ENCODE measurements at places on chromosomes 1 and 21.
A peak's percentile ranks its signal among the peaks of the same experiment; 100 is the strongest.

GRCh38 chr1:6602669-6603237, at the start of gene KLHL21:
TSS of gene KLHL21 (minus strand) at chr1:6602869. CDS start at chr1:6602817, 52 bp downstream.
- DNase-seq, result peak; percentile 94

DNA sequence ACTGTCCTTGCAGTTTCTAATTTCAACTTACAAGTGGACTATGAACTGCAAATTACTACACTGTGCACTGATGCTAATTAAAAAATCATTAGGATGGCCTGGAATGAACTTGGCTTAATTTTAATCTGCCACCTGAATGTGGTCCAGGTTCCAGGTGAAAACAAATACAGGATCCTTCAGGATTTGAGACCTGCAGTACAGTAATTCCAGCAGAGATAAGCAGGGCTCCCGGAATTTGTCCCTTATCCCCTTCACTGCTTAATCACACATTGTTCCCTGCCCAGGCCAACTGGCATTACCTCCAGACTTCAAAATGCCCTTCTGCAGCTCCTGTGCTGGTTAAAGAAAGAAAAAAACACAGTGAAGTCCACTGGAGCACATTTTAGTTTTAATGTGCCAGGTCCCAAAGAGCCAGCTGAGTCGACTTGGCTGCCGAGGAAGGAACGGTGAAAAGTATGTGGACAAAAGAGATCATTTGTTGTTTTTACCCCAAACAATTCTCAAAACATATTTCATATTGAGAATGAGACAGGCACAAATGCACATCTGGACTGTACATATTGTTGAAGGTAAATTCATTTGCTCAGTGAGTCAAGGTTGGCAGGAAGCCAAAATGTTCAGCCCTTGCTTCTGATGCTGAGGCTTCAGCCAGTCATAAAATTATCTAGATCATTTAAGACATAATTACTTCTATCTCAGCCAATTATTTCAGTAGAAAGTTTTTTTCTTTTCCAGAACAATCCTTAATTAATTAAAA, 28.3 kb downstream of the DEGS1 start:
- DNase-seq, result peak; percentile 77

DNA sequence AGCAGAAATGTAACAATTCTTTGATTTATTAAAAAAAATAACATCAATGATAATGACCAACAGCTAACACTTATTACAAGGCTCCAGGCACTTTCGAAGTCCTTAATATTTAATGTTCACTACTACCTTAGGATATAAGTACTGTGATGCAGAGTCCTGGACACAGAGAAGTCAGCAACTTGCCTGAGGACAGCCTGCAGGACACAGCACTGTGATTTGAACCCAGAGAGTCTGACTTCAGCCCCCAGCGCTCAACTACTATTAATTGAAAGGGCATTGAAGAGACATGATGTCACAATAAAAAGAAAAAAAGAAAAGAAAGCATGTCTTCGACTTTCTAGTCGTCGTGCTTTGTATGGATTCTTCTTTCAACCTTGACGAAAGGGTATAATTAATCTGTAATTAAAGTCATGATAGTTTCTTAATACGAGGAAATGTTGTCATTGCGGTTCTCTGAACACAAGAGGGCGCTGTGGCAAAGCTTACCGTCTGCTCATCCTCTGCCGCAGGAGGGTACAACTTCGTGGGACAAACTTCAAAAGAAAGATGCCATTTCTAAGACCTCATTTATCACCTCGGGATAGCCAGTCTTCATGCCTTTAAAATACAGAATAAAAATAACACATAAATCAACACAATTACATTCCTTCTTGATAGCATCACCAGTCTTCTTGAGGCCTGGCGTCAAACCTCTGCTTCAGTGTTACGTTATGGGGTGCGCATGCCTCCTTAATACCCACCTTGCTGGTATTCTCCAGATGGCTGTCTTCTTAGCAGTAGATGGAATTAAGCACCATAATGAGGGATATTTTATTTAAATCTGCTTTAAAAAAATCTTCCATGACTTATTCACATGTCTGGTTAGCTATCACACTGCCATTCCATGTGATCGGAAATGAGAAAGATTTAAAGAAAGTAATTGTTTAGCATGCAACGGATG, 240.1 kb downstream of the DISC1 start:
- peak; percentile 18 for DNase-seq

DNA sequence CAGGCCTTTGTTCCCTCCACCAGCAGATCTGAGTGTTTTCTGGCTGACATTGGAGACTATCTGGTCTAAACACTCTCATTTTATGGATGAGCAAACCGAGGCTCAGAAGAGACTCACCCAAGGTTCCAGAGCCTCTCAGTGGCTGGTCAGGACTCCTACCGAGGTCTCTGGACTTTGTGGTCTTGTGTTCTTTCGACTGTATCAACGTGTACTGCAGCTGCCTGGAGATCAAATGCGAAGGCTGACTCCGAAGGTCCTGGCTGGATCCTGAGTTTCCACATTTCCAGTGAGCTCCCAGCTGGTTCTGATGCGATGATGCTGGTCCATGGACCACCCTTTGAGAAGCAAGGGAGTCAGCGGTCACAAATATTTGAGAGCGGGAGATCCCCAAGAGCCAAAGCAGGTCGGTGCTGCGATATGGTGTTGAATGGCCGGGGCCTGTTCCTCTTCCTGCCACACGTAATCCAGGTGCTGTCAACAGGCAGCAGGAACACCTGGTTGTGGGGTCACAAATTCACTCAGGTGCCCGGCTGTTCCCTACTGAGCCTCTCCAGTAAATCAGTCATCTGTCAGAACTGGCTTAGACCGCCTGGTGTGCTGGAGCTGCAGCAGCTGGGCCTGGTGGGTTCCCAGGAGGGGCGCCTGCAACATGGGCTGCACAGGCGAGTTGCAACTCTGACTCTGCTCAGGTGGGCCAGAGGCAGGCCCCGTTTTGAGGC, 94.8 kb upstream of the USP24 start:
- no peak for DNase-seq

GRCh38 chr1:153705484-153705883, 22.4 kb upstream of the INTS3 start:
- DNase-seq, result no peak

DNA sequence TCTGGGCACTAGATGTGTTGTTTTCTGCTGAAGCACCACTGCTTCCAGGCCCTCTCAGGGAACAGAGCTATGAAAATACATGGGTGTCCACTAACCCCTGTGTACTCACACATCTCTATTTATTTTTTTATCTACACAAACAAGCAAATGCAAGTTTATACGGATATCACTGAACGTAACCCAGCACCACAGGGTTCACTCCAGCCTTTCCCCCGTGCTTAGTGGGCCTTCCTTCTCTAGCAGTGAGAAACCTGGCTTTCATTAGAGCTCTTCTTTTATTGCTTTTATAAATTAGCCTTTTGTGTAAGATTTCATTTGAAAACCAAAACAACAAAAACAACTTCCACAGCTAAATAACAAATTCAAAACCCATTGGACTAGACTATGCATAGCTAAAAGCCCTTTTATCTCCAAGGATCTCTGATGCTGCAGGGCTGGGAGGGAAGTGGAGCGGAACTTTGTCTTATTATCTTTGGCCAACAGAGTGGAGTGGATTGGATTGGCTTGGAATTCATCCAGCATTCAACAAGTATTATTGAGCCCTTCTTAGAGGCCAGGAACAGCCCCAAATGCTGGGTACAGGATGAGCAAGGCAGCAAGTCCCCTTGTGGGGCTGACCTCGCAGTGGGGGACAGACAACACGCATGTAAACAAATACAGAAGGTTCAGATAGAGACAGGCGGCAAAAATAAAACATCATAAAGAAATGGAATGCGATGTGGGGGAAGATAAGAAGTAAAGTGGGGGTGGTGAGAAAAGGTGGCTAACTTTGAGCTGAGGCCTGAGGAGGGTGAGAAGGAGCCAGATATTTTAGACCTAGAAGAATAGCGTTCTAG, 371.8 kb upstream of the POU3F1 start:
- no peak for DNase-seq

DNA sequence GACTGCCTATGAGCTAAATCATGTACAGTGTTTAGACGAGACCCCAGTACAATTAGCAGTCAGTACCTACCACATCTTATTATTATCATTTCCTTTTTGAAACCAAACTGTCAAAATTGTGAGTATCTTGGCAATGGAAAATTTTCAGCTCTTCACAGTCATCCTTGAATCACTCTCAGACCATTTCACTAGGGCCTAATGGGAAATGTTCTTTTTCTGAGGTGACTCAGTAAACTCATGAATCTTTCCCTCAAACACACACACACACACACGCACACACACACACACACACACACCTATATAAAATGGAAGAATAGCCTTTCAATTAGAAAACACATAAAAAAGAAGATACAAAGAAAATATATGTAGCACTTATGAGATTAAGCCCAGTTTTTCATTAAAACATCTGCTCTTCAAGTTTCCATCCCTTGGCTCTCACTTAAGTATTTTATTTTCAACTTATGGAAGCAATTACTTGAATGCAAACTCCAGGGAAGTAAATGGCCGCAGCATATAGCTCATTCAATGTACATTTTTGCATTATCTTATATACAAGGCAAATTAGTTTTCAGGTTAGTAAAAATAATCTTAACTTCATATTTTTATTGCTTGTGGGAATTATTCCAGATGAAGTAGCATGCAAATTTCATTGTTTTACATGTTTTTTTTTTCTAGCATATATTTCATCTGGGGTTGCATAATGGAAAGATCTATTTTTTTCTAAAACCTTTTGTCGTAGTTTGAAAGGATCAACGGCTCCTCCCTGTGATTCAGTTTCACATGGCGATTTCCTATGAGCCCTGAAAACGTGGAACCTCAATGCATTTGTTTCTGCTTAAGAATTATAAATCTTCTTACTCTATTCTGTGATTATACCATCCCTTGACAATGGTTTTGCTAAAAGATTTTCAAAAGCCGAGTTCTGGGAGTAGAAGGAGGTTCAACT, 46.3 kb upstream of the TMPRSS15 start:
- DNase-seq, result no peak

DNA sequence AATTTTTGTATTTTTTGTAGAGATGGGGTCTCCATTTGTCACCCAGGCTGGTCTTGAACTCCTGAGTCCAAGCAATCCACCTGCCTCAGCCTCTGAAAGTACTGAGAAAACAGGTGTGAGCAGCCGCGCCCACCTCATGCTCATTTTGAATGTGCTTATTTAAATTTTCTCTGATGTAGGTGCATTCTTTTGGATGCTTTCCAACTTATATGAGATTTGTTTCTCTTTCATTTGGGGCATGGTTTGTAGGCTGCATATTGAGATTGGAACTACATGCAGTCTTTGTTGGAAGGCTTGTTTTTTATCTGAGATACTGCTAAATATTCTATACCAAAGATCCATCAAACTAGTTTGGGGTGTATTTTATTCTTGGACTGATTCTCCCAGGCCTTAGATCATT, 81.0 kb upstream of the IVNS1ABP start:
- DNase-seq, result no peak

- DNase-seq, result no peak
Measured at GRCh38 chr1:25461849-25462248, 31.2 kb downstream of the MACO1 start.

GRCh38 chr1:226638608-226639007, 90.0 kb downstream of the STUM start:
- DNase-seq, result no peak

DNA sequence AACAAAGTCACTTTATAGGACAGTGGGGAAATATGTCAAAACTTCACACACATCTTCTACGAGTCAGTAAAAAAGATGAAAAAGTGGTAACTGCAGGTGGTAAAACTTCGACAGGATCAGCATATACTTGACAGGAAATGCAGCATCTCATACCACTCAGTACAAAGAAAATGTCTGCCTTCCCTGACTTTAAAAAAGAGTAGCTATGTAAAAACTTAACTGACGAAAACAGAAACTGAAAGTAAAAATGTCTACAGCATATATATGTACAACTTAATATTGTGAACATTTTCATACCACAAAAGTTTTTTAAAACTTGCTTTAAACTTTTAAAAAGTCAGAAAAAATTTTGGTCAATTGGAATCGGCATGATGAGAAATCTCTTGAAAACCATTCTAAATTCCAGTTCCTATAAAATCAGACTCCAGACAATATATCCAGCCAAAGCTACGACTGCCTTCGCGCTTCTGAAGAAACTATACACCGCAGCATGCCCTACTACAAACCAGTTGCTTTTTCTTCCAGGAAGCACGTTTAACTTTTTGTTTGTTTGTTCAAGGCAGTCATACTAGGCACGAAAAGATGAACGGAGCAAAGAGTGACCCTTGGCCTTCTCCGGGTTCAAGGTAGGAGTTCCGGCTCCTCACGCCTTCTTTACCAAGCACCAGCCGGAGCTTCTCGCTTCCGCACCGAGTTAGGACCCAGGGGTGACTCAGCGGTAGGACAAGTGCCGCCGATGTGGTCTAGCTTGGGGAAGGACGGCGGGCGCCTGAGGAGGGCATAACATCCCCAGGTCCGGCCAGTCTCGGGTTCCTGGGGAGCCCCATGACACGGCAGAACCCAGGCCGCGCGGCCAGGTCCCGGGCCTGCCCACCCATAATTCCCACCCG, 612 bp downstream of the PSMA5 start:
- peak; percentile 56 for DNase-seq

DNA sequence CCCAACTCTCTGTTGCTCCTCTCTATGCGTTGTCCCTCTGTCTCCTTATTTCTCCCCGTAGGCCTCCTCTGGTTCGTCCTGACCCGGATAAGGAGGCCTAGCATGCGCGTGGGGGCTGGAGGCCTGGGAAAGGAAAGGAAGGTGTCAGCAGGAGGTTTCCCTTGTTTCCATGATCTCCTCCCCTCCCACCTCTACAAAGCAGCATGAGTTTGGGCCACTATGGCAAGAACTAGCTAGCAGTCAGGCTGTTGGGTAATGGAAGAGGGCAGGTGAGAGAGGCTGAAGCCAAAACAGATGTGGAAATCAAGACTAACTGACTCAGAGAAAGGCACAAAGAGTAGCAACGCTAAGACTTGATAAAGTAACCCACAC, 687 bp upstream of the SEMA6C start:
- no peak for DNase-seq

- DNase-seq, result no peak
Measured at GRCh38 chr1:232238009-232238408, 391.9 kb downstream of the SIPA1L2 start.

DNA sequence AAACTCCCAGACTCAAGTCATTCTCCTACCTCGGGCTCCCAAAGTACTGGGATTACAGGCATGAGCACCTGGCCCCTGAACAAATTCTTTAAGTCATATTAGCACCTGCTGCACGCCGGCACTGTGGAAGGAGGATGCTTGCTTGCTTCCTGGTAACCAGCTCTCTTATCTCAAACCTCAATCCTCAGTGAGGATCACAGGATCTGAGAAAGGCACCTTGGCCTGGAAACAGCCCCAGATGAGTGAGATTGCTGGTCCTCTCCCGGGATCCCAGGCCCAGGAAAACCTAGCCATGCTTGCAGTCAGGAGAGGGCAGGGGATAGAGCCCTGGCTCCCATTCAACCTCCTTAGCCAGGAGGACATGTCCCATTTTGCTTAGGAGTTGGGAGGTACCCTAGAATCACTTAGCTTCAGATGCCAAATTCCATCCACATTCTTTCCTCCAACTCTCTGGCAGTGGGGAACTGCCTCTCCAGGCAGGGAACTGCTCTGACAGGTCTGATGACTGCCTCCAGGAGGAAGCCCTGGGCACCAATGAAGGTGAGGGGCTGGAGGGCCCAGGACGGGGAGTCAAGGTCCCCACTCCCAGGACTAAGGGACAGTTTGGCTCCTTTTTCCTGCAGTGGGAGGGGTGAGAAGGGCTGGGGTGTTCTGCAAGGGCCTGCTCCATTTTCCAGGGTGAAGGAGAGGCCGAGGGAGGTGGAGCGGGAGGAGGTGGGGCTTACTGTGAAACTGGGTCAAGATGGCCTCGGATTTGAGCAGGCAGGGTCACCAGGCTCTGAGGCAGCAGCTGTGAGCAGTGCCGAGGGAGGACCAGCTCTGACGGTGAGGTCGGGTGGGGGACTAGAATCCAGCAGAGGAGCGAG, 9.5 kb downstream of the GPR37L1 start:
- no peak for DNase-seq

All from large intestine (tissue), 12 donors.